Activated CD4-positive, alpha-beta memory T cell treated with anti-CD3 and anti-CD28 coated beads for 36 hours (primary cell): ENCODE measurements at places on chromosomes 6 and 20. TPM values are rescaled to one million over a fixed set of nuclear protein-coding genes. Genes with fewer than 3 reads are reported as not detected.

NFKBIE gene
- total RNA-seq: 25.1 TPM

WDR27 gene
- 39.7 TPM for total RNA-seq

ZSCAN23 gene
- total RNA-seq: 0.83 TPM

HLA-DOB gene
- total RNA-seq: 1.3 TPM

KCNB1 gene
- not detected for total RNA-seq

- no peak for DNase-seq
Observed at GRCh38 chr20:19412254-19412653, 199.8 kb downstream of the SLC24A3 start.

GRCh38 chr6:39812853-39813533, 20.8 kb downstream of the DAAM2 start:
- DNase-seq: no peak

- DNase-seq: no peak
Observed at GRCh38 chr6:155341130-155341828, 27.0 kb upstream of the TFB1M start.

- no peak for DNase-seq
Observed at GRCh38 chr6:51411496-51412125, 592.9 kb downstream of the TFAP2B start.

GRCh38 chr20:37528446-37529213, 954 bp upstream of the BLCAP start:
- peak; percentile 18 for DNase-seq

- peak; percentile 62 for DNase-seq
Observed at GRCh38 chr6:155050311-155050710, 55.2 kb downstream of the TIAM2 start.

DNA sequence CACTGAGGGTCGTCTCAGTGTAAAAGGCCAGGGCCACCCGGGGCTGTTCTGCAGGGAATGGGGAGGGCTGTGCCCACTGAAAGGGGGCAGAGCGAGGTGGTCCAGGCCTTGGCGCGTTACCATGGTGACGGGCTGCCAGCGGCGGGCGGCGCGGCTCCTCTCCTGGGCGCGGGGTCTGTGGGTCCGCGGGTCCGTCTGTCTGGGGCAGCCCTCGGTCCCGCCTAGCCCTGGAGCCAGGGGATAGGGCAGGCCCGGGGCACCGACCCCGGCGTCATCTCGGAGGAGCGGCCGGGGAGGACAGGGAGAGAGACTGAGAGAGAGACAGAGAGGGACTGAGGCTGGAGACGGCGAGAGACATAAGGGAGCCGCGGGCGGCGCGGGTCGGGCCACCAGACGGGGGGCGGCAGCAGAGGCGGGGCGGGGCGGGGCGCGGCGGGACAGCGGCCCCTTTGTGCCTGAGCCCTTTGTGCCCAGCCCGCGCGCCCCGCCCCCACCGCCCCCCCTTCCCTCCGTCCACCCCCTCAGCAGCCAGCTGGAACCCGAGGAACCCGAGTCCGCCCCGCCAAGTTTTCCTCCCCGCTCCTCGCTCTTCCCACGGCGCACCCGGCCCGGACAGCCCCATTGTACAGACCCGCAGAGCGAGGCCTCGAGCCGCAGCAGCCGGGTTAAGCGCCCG, at the start of gene KIAA1755:
Gene KIAA1755, minus strand, starts transcription at position 358 of the 676 bp plus-strand sequence. Its CDS starts 235 bp downstream, at position 123.
- no peak for DNase-seq

- no peak for DNase-seq
Observed at GRCh38 chr20:58106143-58106750, 122.2 kb downstream of the ANKRD60 start.

- no peak for DNase-seq
Observed at GRCh38 chr6:1222728-1223595, 88.9 kb upstream of the FOXQ1 start.

- no peak for DNase-seq
Observed at GRCh38 chr6:44020148-44020547, 107.1 kb downstream of the MRPL14 start.

- no peak for DNase-seq
Observed at GRCh38 chr20:9989066-9989724, 45.6 kb upstream of the ANKEF1 start.

DNA sequence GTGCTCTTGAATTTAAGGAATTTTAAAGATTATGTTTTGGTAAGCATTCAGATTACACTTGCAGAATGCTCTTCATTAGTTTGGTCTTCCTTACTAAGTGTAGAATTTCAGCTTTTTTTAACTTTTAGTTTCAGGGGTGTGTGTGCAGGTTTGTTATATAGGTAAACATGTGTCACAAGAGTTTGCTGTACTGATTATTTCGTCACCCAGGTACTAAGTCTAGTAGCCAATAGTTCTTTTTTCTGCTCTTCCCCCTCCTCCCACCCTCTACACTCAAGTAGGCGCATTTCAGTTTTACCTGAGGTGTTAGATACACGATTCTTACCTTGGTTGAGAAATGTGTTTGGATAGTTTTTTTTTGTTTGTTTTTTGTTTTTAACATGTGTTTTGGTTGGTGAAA, 68.3 kb downstream of the AFG1L start:
- DNase-seq: no peak

DNA sequence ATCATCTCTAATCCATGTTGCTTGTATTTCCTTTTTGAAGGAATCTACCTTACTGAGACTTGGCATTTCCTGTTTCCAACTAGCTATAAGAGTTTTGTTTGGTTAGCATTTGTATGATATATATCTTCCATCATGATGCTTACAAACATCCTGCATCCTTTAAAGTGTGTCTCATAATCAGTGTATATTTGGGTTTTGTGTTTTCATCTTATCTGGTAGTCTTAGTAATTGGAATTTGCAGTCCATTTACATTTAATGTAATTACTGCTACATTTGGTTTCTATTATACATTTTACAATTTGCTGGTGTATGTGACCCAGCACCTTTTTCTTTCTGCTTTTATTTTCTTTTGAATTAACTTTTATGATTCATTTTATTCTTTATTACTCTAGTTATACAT, 12.6 kb downstream of the CENPW start:
- DNase-seq: no peak
